ENCODE measurements at places on chromosomes 1 and 21.

- no peak for DNase-seq
Observed at GRCh38 chr1:212692774-212693644, 6.6 kb downstream of the BATF3 start.

GRCh38 chr1:231062500-231063270 is 22.6 kb upstream of the FAM89A start:
- DNase-seq = no peak

DNA sequence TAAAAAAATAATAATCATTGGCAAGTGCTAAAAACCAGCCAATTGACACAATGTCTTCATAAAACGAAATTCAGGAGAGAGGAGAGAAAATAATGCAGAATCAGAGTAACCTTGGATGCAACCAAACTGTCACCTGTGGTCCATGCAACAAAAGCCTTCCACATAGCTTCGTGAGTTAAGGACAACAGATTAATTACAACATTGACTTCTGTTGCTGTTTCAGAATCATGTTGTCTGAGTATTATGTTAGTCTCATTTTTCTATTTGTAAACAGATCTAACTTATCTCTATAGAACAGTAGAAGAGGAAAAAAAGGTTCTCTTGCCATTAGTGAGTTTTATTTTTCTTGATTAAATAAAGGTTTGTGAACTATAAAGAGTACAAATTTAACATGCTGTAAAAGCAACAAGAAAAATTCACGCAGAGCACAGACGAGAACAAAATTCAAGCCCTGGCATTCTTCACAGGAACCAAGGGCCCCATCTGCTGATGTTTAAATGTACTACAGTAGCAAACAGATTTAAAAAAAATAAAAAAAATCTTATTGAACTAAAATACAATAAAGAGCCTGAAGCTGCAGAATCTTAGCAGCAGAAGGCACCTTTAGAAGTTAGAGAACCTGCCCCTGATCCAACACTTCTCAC is 381.1 kb upstream of the PKN2 start:
- DNase-seq = no peak

- no peak for DNase-seq
Observed at GRCh38 chr1:212716161-212716560, 16.5 kb upstream of the BATF3 start.

GRCh38 chr1:14826172-14826636 is 227.7 kb downstream of the KAZN start:
- DNase-seq = no peak

- no peak for DNase-seq
Observed at GRCh38 chr1:186566140-186566855, 105.4 kb upstream of the PDC start.

GRCh38 chr1:113459279-113459678 is 69.0 kb downstream of the MAGI3 start:
- DNase-seq = no peak

DNA sequence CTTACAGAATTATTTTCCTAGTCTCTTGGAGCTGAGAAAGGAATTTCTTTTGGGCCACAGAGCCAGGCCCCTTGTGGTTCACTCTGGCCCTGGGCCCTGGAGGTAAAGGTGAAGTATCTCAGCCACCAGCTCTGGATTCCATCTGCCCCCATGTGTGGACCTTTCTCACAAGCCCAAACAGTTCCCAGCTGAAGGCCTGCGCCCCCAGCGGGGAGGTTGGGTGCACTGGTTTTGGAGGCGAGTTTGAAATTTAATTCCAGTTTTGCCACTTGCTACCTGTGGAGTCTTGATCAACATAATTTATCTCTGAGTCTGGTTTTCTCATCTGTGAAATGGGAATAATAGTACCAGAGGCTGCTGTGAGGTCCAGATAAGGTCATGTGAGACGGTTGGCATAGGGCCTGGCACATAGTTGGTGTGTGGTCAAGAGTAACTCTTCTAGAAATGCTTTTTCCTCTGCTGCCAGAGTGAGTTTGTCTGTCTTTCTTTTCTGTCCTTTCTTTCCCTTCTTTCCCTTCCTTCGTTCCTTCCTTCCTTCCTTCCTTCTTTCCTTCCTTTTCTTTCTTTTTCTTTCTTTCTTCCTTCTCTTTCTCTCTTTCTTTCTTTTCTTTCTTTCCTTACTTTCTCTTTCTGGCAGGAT is 6.1 kb downstream of the AGTRAP start:
- no peak for DNase-seq

GRCh38 chr21:45102391-45102932 is 28.1 kb downstream of the ADARB1 start:
- no peak for DNase-seq
